ENCODE measurements at places on chromosomes 2 and 18. TPM values are rescaled to one million over a fixed set of nuclear protein-coding genes. Genes with fewer than 3 reads are reported as not detected.

GRCh38 chr18:37741032-37741623 is 175.5 kb upstream of the CELF4 start:
- H3K27ac ChIP-seq = no peak overlapping the region
- no peaks in the 10 kb centered on the region for H3K4me1 ChIP-seq
- no peaks in the 10 kb centered on the region for H3K27me3 ChIP-seq
- H3K4me3 ChIP-seq = no peak overlapping the region
- H3K36me3 ChIP-seq = no peaks in the 10 kb centered on the region

GRCh38 chr18:31828613-31829012 is 67.9 kb upstream of the SLC25A52 start:
- H3K27ac ChIP-seq = no peak overlapping the region
- H3K36me3 ChIP-seq = peaks cover 4% of the 10 kb centered on the region
- no peaks in the 10 kb centered on the region for H3K4me1 ChIP-seq
- no peak overlapping the region for H3K4me3 ChIP-seq

The CHRNA1 gene
- not detected for total RNA-seq

The FSIP2 gene
- total RNA-seq = 0.58 TPM

The TUBA3E gene
- not detected for total RNA-seq
